ENCODE measurements at places on chromosomes 11 and 22.

DNA sequence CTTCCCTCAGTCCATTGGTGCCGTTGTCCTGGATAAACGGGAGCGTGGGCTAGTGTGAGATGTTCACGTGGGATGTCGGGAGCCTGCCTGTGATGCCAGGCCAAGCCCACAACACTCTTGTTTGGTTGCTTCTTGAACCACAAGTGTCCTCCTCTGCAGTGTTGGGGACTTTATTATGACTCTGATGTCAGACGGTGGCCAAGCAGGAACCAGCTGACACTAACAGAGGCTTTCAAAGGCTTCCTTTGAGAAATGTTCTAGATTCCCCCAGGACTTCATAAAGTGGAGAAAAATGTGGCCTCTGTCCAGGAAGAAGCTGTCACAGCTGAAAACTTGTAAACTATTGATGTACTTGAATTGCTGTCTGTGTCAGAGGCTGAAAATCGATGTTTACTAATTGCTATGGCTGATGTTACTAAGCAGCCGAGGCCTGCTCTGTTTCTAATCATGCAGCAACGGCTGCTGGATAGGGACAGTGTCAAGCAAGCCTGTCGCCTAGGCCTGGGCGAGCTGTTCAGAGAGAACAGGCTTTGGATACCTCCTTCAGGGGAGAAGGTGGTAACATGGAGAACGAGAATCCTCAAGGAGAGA, 131.7 kb downstream of the TBC1D22A start:
- no peak for DNase-seq

GRCh38 chr22:28999510-28999909, 62.1 kb downstream of the C22orf31 start:
- no peak for DNase-seq

- DNase-seq = no peak
Observed at GRCh38 chr11:22627421-22627820, 1.8 kb upstream of the FANCF start.

- DNase-seq = no peak
Observed at GRCh38 chr22:21446128-21446826, 20.9 kb upstream of the TMEM191C start.

- DNase-seq = no peak
Observed at GRCh38 chr22:45991098-45991497, 14.1 kb upstream of the WNT7B start.

- DNase-seq = no peak
Observed at GRCh38 chr11:134333312-134333711, 1.5 kb downstream of the GLB1L2 start.

- DNase-seq = no peak
Observed at GRCh38 chr22:33875316-33875715, 45.0 kb downstream of the LARGE1 start.

DNA sequence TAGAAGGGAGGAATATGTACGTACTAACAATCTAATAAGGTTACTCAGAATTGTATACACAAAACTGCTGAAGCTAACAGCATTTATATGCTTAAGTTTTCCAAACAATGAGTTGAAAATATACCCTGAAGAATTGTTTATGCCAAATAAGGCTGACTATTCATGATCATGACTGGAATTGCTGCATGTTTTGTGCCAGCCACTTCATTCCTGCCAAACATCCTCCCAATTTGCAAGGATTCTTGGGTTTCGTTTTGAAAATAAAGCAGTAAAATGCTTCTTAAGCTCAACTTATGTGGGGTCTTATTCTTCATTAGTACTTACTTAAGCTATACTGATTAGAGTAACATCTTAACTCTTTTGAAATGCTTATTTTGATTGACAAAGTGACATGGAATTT, 149.0 kb downstream of the SPON1 start:
- no peak for DNase-seq

DNA sequence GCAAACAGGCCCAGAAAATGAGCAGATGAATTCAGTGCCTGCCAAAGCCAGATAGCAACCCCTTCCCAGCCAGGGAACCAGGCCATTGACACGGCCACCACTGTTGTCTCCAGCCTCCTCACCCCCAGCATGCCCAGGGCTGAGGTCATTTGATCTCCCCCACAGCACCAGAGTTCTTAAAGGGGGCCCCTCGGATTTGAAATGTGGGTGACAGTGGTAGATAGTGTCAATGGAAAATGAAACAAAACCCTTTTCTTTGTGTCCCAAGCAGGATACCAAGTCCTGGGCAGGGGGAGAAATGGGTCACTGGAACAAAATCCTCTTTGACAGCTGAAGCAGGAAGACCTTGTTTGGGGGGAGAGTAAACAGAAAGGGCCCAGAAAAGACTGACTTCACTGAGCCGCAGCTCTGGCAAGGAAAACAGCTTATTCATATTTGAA, 14.3 kb upstream of the ACCSL start:
- DNase-seq = no peak

DNA sequence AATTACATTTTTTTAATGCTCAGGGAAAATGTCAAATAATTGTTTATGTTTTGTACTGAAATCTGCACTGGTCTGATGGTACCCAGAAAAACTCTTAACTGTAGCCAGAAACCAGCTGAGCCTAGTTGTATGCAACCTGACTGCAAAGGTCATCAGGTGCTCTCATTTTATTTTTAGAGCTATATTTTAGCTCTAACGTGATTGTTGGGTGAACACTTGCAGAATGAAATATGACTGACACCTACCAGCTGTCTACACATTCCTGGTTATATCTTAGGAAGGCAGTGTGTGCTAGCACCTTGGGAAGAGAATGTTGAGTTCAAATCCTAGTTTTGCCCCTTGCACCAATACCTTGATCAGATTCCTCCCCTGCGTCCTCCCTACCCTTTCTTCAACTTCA, 23.6 kb downstream of the PTPRJ start:
- DNase-seq = no peak

DNA sequence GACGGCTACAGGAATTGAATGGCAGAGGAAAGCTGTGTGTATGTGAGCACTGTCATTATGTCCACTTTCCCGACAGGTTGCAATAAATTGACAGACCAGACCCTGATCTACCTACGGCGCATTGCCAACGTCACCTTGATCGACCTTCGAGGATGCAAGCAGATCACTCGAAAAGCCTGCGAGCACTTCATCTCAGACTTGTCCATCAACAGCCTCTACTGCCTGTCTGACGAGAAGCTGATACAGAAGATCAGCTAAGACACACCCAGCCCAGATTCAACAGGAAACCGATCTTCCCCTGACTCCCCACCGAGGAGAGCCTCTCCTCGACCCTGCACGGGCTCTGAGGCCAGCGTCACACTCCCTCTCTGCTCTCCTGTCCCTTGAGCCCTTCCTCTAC, 11.5 kb upstream of the GRK2 start:
- DNase-seq = no peak

DNA sequence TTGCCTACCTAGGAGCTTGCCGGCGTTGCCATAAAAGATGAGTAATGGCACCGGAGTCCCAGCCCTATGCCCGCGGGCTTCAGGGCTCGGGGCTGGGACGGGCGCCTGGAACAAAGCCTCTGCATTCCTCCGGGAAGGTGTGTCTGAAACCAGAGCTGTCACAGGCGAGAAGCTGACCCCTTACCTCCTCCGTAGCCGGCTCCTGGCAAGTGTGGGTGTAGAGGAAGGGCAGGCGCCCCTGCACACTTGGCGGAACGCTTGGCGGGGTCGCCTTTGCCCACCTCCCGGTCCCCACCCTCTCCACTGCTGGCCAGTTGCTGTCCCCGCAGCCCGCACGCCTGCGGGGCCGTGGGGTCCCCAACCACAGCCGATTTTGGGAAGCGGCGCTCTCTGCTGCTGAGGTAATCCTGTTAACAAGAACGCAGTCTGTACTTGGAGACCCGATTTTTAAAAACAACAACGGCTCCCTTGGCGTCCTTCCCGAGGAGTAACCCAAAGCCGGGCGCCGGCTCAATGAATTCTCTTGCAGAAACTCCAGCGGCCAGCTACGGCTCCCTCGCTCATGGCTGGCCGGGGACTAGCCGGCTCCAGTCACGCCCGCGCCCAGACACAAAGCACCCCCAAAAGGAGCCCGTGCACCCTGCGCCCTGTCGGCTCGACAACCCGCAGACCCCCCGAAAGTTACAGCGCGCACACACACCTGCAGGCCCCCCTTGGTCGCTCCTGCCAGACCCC, 89.2 kb downstream of the PLEKHA7 start:
- no peak for DNase-seq

- DNase-seq = no peak
Observed at GRCh38 chr11:2835296-2835695, 50.3 kb downstream of the CDKN1C start.

- no peak for DNase-seq
Observed at GRCh38 chr22:44543362-44543761, 45.3 kb upstream of the RTL6 start.
